ENCODE measurements at places on chromosomes 2 and 18. TPM values are rescaled to one million over a fixed set of nuclear protein-coding genes. Genes with fewer than 3 reads are reported as not detected.

The CFAP53 gene
- total RNA-seq: 0.11 TPM

DNA sequence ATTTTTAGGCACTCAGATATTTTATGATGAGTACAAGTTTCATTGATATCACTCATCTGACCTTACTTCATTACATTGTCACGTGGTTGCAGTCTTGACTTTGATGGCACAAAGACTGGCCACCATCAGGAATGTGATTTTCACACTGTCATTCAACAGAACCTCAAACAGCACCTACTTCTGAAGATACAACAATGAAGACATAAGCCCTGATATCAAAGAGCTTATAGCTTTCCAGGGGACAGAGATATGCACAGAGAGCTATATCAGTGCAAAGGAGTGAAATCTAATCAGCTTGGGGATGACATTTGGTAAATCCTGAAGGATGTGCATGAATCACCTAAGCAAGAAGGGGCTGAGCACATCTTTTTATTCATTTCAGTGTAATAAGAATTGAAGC is 72.3 kb downstream of the MEP1B start:
- no peaks in the 10 kb centered on the region for H3K27me3 ChIP-seq
- no peak overlapping the region for H3K4me3 ChIP-seq

The C2orf15 gene
- not detected for total RNA-seq

The ASB18 gene
- not detected for total RNA-seq

The HRH4 gene
- total RNA-seq: not detected

- H3K27me3 ChIP-seq: no peaks in the 10 kb centered on the region
- H3K4me1 ChIP-seq: peaks cover 16% of the 10 kb centered on the region
- no peaks in the 10 kb centered on the region for H3K36me3 ChIP-seq
- H3K27ac ChIP-seq: no peak overlapping the region
Measured at GRCh38 chr2:127662937-127663565, 12.3 kb downstream of the LIMS2 start.

DNA sequence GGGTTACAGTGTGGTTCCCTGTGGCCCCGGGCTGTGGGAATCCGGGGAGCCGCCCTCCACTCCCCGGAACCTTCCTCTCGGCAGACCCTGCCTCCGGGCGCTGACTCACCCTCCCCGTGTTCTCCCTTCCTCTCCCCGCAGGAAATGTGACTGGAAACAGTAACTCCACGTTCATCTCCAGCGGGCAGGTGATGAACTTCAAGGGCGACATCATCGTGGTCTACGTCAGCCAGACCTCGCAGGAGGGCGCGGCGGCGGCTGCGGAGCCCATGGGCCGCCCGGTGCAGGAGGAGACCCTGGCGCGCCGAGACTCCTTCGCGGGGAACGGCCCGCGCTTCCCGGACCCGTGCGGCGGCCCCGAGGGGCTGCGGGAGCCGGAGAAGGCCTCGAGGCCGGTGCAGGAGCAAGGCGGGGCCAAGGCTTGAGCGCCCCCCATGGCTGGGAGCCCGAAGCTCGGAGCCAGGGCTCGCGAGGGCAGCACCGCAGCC is 59.5 kb downstream of the TNFRSF11A start:
- no peak overlapping the region for H3K27ac ChIP-seq
- H3K36me3 ChIP-seq: no peaks in the 10 kb centered on the region
- no peak for DNase-seq
- H3K4me1 ChIP-seq: no peaks in the 10 kb centered on the region
- no peaks in the 10 kb centered on the region for H3K27me3 ChIP-seq
- H3K4me3 ChIP-seq: no peak overlapping the region

DNA sequence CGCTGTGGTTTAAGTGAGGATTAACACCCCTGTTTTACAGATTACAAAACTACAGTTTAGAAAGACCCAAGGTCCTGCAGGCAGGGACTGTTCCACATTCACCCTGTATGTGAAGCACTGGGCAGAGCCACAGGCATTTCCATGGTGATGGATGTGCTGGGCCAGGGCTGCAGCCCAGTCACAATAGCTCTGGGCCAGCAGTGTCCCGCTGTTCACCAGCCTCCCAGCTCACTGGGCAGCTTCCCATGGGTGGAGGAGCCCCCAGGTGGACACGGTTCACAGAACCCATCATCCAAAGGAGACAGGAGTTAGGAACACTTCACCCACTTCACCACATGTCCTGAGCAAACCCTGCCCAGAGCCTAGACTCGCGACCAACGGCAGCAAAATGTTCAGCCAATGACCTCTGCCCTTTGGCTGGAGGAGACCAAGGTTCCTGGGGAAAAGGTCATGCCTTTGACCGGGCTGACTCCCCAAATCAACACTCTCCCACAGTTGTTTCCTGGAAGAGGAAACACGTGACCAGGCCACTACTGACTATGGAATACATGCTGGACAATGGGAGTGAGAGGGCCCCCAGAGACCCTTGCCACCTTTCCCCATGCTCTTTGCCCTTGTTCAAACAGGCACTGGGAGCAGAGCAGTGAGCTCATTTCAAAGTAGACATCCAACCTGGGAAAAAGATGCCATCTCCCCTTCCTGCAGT is 28.0 kb upstream of the SLC35F6 start:
- no peak overlapping the region for H3K4me3 ChIP-seq
- H3K27me3 ChIP-seq: no peaks in the 10 kb centered on the region
- no peak overlapping the region for H3K27ac ChIP-seq
- no peaks in the 10 kb centered on the region for H3K36me3 ChIP-seq
- no peak for DNase-seq

The ACMSD gene
- not detected for total RNA-seq

The FAM124B gene
- total RNA-seq: not detected

The MAB21L4 gene
- total RNA-seq: not detected

DNA sequence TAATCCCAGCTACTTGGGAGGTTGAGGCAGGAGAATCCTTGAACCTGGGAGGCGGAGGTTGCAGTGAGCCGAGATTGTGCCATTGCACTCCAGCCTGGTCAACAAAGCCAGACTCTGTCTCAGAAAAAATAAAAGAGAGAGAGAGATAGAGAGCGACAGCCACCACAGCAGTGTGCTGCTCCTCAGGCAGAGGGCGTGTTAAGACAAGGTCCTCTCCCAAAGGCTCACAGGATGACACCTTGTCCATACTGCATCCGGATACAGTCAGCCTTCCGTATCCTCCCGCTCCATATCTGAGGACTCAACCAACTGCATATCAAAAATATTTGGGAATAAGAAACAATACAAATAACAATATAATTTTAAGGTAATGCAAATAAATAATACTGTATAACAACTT is 20.1 kb downstream of the ARL4C start:
- no peaks in the 10 kb centered on the region for H3K36me3 ChIP-seq
- H3K27ac ChIP-seq: no peak overlapping the region
- no peak overlapping the region for H3K4me3 ChIP-seq
- H3K4me1 ChIP-seq: no peaks in the 10 kb centered on the region
- H3K27me3 ChIP-seq: no peaks in the 10 kb centered on the region
- no peak for DNase-seq

- peak overlapping the region; percentile 96 for H3K4me3 ChIP-seq
- no peaks in the 10 kb centered on the region for H3K27me3 ChIP-seq
- H3K36me3 ChIP-seq: no peaks in the 10 kb centered on the region
- DNase-seq: no peak
- peaks cover 10% of the 10 kb centered on the region for H3K4me1 ChIP-seq
- no peak overlapping the region for H3K27ac ChIP-seq
Measured at GRCh38 chr2:95401480-95401879, 1.0 kb upstream of the FAHD2A start.

The LAMA1 gene
- 6.2 TPM for total RNA-seq

DNA sequence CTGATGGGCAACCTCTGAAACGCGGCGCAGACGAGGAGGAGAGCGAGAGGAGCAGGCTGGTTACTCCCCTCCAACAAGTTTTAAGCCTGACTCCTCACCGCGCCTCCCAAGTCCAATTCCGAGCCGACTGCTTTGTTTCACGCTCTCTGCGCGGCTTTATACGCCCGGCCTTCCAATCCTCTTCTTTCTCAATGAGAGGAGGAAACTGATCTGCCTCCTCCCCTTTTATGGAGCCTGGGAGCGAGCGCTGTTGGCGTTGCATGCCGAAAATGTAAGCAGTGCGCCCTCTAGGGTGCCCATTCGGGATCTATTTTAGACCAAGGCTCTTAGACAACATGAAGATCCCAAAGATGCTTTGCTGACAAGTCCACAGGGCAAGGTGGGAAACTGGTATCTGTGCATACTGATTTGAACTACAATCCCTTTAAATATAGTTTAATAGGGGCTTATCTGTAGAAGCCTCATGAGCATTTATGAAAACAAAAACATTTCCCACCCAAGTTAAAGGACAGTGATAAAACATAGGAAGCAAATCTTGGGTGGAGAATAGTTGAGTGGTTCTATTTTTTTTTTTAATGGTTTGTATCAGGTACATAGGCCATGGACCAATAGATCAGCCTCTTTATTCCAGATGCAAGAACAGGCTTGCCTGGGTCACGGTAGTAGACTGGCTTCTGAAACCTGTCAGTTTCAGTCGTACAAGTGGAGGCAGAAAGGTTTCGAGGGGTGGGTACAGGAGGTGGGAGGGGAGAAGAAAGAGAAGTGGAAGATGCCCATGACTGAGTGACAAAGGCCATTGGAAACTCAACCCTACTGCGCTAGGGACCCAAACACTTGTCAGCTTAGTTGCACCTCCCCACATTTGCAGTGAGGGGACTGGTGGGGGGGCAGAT is at the start of gene RND3:
Gene RND3 (minus strand): TSS at position 131 of the 893 bp plus-strand sequence. CDS start 250 bp downstream, outside the sequence.
- H3K4me1 ChIP-seq: peaks cover 42% of the 10 kb centered on the region
- H3K27me3 ChIP-seq: no peaks in the 10 kb centered on the region
- peaks cover 31% of the 10 kb centered on the region for H3K36me3 ChIP-seq
- peak within 1 kb of the TSS; percentile 92 for H3K4me3 ChIP-seq

GRCh38 chr18:27865431-27865830 is 311.5 kb downstream of the CDH2 start:
- H3K4me1 ChIP-seq: no peaks in the 10 kb centered on the region
- no peak overlapping the region for H3K27ac ChIP-seq
- no peak for DNase-seq
- H3K4me3 ChIP-seq: no peak overlapping the region

The EDAR gene
- not detected for total RNA-seq

The TCF23 gene
- total RNA-seq: not detected

The SCG2 gene
- total RNA-seq: 0.25 TPM

DNA sequence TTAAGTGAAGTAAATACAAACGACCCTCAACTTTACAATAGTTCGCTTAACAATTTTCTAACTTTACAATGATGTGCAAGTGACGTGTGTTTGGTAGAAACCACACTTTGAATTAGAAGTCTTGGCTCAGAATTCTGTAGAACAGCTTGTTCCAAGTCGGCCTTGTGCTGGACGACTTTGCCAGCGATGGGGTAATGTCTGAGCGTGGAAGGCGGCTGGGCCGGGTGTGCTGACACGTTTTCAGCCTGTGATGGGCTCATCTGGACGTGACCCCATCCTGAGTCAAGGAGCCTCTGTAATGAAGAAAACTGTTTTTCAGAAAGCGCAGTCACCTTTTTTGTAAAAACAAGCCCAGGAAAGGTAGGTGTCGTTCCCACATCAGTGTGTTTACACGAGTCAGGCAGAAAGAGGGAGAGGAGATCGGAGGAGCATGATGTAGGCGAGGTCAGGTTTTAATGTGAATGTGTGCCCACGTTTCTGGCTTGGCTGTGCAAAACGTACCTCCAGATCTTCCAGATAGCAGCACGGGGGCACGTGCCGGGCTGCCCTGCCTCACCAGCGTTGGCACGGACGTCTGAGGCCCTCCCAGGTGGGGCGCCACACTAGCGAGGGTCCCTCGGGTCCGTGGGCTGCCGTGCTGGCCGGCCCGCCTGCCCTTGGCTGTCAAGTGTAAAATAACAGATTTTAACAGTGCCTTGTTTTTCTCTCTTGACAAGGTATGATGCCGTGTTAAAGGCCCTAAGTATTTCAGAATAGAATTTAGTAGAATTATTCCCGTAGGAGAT is 54.6 kb downstream of the CTDP1 start:
- no peak for DNase-seq
- H3K27me3 ChIP-seq: no peaks in the 10 kb centered on the region
- H3K36me3 ChIP-seq: peaks cover 45% of the 10 kb centered on the region
- H3K27ac ChIP-seq: no peak overlapping the region
- no peaks in the 10 kb centered on the region for H3K4me1 ChIP-seq

DNA sequence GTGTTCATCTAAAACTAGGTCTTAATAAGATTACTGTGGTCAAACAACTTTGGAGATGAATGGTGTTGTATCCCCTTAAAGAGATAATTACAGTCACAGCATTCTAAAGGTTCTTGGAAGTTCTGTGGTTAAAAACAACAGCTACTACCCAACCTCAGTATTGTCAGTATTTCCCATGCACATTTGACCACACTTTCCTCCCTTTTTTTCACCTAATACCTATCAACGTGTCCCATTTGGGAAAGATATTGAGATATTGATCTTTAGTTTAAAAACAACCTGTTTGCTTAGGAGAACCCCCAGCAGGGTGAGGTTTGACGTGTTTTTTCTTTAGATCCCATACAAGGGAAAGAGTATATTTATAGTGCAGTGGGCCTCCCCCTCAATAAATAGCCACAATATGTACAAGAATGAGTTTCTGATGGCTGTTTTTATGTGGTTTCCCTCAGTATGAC is 65.6 kb downstream of the WDR7 start:
- no peaks in the 10 kb centered on the region for H3K36me3 ChIP-seq
- H3K4me3 ChIP-seq: no peak overlapping the region
- no peaks in the 10 kb centered on the region for H3K27me3 ChIP-seq
- H3K27ac ChIP-seq: no peak overlapping the region

The TMEM17 gene
- total RNA-seq: 3.7 TPM

GRCh38 chr2:190927301-190927700 is 46.7 kb downstream of the GLS start:
- H3K4me1 ChIP-seq: peaks cover 27% of the 10 kb centered on the region
- peaks cover 93% of the 10 kb centered on the region for H3K36me3 ChIP-seq
- DNase-seq: peak; percentile 46
- H3K27me3 ChIP-seq: no peaks in the 10 kb centered on the region
- no peak overlapping the region for H3K4me3 ChIP-seq
